ENCODE measurements at places on chromosomes 3 and 15.

GRCh38 chr3:30835667-30836066 is 58.8 kb downstream of the GADL1 start:
- DNase-seq: no peak

GRCh38 chr15:44034334-44034733 is 160.7 kb downstream of the FRMD5 start:
- no peak for DNase-seq

DNA sequence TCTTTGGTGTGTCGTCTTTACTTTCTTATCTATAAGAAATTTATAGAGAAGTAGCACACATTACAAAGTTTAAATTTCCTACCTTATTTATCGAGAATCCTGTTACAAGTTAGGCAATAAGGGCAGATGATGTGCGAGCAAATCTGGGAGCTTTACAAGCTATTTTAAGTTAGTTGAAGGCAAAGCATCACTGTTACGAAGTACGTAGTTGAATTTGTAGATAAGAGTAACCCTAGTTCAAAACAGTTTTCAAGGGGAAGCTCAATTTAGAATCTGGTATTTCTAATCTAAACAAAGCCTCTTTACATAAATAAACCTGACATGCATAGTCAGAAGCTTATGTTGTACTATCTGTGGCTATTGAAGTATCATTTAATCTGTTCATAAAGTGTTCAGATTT is 8.4 kb downstream of the KBTBD8 start:
- no peak for DNase-seq

GRCh38 chr15:72169236-72169920 is 28.2 kb downstream of the GRAMD2A start:
- no peak for DNase-seq

GRCh38 chr3:56691165-56692000 is 8.3 kb upstream of the TASOR start:
- DNase-seq: no peak

- DNase-seq: no peak
Measured at GRCh38 chr3:129599607-129600006, 6.9 kb downstream of the PLXND1 start.

DNA sequence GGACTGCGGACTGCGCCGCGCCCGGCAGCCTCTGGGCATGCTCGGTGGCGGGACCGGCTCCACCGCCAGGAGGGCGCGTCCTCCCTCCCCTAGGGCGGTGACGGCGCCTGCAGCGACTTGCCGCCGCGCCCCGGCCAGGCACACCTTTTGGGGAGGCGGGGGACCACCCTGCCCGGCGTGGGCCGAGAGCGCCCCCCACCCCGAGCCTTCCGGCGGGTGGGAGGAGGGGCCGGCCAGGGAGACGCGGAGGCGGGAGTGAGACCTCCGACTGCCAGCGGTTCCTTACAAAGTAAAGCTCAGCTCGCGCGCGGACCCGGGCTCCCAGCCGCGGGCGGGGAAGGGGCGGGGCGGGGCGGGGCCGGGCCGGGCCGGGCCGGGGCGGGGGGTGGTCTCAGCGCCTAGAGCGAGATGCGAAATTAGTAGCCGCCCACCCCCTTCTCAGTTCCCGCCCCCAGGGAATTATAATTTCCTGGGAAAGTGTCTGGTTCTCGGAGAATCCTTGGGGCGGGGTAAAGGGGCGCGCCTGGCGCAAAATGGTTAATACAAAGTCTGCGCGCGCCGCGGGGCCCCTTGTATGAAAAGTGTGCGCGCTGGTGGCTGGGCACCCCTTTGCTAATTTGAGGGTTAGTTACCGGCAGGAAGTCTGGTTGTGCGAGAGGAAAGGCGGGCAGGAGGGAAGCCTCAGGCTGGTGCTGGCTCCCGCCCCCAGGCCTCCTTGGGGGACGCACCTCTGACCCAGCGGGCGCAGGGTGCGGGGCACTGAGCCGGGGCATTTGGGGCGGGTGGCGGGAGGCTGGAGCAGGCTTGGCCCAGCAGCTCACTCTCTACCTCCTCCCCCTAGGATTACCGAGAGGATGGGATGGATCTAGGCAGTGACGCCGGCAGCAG is 224.8 kb upstream of the IL12A start:
- DNase-seq: peak; percentile 76

DNA sequence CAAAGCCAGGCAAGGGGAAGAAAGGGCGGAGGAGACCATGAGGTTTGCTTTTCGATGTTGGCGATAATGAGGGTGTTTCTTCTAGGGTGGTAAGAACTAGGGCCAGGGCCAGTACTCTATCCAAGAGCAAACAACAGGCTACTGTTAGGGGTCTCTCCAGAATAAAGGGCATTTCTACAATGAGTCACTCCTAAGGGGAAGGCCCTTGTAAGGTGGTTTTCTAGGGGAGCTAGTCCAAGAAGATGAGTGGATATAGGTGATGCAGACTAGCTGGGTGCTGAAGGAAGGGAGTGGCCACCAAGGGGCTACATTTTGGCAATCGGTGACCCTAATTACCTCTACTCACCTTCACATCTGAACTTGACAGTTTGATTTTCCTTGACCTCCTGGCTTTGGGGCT is 148.5 kb upstream of the HACD2 start:
- no peak for DNase-seq

DNA sequence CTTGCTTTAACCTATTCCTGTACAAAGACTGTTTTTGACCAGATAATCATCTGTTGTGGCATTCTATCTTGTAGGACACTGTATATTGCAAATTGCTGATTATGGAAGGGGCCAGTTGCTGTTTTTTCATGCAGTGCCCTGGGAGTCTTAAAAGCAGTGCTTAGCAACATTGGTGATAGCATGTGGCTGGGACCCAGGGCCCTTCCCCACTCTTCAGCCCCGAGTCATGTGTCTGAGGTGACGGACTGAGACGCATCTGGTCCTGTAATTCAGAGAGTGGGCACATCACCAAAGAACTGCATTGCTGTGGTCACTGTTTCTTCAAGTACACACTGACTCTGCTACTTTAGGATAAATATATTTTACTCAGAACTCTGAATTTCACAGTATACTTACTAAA is 63.4 kb downstream of the SNRK start:
- DNase-seq: no peak
